ENCODE measurements at places on chromosomes 16 and 17. TPM values are rescaled to one million over a fixed set of nuclear protein-coding genes. Genes with fewer than 3 reads are reported as not detected.

- no peak for DNase-seq
These were observed 8.5 kb downstream of the NR1D1 start for GRCh38 chr17:40091691-40092397.

DNA sequence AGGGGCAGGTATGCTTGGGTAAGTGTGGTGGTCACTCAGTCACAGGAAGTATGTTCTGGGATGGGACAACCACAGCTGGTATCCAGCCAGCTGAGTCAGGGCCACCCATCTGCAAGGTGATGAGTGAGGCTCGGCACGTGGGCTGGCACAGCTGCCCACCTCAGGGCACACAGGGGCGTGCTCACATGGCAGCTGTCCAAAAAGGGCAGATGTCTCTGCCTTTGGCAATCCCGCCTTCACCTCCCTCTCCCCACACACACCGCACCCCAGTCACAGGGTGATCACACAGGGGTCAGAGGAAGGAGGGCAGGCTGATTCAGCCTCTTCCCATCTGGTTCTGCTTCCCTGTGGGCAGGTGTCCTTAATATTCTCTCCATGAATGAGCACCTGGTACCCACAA is 85.9 kb upstream of the TOB1 start:
- no peak for DNase-seq

GRCh38 chr16:80615735-80616134 is 74.9 kb downstream of the DYNLRB2 start:
- no peak for DNase-seq

The INO80E gene
- 7.3 TPM for polyA plus RNA-seq

DNA sequence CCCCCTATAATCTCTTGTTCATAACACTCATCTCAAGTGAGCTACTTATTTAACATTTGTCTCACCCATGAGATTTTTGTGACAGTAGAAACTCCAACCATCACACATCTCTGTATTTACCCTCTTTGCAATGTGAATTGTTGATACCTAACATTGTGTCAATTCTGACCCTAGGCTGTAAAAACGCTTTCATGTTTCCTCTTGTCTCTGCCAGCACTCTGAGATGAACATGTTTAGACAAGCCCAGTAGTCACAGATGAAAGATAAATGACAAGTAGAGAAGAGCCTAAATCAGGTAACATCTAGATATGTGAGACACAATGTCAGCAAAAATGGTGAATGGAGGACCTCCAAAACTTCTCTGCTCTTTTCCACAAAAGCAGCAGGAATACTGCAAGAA is 1254.5 kb upstream of the GOT2 start:
- no peak for DNase-seq
